ENCODE measurements at places on chromosomes 3 and 15.

DNA sequence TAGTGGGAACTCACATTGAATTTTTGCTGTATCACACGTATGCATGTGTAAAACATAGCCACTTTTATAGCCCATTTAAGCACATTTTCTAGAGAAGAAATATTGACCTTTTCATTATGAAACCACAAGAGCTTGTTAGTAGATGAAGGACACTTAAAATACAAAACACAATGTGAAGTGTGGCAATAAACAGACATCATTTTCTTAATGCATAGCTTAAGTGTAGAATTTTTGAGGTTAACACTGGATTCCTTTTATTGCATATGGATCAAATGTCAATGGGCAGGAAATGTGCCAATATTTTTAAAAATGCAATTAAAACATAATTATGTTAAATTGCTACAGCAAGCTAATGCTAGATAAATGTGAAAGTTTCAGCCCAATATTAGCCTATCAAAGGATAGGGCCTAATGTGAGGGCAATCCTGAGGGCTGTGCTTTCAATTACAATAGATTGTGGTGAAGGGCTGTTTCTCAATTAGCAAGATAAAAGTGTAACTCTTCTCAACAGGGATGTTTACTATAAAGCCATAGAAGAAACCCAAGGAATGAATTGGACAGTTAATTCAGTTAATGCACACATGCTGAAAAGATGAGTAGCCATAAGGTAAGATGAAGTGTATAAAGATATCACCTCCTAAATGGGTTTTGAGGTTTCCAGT lies 489.0 kb upstream of the CDIN1 start:
- no peak for DNase-seq

DNA sequence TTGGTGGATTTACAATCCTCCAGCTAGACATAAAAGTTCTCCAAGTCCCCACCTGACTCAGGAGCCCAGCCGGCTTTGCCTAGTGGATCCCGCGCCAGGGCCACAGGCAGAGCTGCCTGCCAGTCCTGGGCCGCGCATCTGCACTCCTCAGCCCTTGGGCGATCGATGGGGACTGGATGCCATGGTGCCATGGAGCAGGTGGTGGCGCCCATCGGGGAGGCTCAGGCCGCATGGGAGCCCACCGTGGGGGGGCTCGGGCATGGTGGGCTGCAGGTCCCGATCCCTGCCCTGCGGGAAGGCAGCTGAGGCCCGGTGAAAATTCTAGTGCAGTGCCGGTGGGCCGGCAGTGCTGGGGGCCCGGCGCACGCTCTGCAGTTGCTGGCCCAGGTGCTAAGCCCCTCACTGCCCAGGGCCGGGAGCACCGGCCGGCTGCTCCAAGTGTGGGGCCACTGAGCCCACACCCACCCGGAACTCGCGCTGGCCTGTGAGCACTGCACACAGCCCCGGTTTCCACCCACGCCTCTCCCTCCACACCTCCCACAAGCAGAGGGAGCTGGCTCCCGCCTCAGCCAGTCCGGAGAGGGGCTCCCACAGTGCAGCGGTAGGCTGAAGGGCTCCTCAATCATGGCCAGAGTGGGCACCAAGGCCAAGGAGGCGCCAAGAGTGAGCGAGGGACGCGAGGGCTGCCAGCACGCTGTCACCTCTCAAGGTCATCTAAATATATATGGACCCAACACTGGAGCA lies 38.8 kb upstream of the IGSF11 start:
- DNase-seq, result no peak

DNA sequence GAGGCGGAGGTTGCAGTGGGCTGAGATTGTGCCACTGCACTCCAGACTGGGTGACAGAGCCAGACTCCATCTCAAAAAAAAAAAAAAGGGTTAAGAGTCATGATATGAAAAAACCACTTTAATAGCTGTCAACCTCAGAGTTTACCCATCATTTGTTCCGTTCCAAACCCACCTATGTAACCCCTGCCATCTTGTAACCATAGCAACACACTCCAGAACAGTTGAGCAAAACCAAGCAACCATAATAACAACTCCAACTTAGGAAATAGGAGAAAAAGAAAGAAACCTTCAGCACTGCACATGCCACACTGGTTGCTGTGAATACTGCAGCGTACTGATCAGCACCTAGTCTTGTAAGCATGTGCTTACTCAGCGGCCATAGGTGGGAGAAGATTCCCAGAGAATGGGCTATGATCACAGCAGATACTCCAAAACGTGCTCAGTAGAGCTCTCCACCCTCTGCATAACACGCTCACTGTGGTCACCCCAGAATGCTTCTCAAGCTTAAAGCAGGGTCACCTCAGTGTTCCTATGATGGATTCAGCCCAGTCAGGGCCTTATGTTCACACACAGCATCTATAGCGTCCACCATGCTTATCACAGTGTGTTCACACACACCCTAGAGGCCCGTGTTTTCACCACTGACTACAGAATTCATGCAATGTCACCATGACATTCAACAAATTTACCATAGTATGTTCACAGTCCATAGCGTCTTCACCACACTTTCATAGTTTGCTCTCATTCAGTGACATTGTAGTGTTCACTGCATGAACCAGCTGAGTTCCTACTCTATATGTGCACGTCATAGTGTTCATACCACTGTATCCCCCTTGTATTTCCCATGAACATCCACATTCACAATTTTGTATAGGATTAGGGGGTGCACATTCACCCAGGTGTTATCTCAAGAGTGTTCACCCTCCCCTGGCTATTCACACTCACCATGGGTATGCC lies 6.5 kb upstream of the CILP start:
- DNase-seq, result no peak

DNA sequence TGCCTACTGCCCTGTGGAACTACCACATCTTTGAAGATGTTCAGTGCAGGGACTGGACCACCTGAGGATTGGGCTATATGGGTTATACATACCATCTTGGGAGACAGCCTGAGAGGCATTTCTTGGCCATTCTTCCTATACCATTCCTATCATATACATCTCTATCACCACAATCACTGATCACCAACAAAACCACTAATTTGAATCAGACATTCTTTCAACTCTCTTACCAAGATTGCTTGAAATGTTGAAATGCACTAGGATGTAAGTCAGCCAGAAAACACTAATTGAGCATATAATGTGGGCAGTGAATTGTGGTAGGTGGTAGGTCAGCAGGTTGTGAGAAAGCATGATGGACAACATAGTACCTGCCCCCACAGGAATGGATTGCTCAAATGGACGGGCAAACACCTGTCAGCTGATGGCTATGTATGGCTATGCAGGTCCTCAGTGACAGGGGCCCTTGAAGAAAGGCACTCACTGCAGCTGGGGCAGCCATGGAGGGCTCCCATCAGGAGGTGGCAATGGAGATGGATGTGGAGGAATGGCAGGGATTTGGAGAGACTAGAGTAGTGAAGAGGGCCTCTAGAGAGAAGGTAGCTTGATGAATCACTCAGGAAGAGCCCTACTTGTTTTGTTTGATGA lies 49.1 kb downstream of the AMOTL2 start:
- DNase-seq, result no peak
